ENCODE measurements at places on chromosomes 1 and 21.

DNA sequence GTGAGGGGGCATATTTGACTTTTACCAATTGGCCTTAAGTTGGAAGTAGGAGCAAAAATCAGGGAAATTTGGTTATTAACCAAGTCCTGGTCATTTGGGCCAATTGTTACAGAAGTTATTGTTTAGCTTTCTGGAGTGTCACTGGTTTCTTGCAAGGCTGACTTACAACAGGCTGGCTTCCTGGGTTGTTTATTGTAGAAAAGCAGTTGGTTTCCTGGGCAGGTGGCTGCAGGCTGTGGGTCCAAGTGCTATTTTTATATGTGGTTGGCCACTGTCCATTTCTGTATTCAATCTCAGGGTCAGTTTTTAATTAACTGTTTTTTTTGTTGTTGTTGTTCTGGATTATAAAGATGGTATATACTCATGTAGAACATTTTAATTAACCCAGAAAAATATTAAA is 174.1 kb downstream of the KCNJ6 start:
- no peak for DNase-seq

- no peak for DNase-seq
Measured at GRCh38 chr1:168714012-168714411, 15.0 kb downstream of the DPT start.

DNA sequence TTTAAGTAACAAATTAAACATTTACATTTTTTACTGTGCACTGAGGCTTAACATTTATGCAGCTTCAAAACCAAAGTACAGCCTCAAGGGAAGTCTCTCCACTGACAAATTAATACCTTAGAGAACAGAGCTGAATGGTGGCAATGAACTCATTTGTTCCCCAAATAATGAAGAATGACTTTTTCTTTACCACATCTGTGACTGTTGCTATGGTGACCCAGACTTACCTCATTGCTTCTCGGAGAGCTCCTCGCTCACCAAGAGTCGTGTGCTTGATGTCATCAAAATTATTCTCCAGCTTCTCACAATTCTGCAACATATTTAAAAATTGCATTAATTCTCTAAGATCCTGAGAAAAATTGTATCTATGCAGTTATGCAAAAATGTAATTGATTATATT is 92.9 kb downstream of the DPYD start:
- peak; percentile 46 for DNase-seq

GRCh38 chr1:99279525-99279924 is 15.2 kb downstream of the PLPPR4 start:
- DNase-seq = no peak

DNA sequence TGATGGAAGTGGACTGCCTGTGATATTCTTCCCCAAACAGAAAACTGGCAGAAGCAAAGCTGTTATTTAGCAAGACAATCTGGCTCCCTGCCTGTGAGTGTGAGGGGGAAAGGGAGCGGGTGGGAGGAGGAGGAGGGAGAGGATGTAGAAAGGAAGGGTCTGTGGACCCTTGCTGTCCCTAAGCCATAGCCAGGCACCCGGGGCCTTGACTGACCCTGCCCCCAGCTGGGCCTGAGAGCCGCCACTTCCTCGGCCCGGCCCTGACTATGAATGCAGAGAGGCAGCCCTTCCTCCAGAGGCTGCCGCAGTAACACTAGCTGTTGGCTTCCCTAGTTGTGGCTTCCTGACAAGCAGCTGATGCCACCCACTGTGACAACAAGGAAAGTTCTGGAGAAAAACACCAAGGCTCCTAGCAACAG is 13.9 kb downstream of the PLA2G2F start:
- DNase-seq = no peak

- no peak for DNase-seq
Measured at GRCh38 chr1:51058858-51059257, 43.2 kb upstream of the C1orf185 start.

GRCh38 chr1:162151900-162152829 is 82.7 kb downstream of the NOS1AP start:
- DNase-seq = peak; percentile 78

DNA sequence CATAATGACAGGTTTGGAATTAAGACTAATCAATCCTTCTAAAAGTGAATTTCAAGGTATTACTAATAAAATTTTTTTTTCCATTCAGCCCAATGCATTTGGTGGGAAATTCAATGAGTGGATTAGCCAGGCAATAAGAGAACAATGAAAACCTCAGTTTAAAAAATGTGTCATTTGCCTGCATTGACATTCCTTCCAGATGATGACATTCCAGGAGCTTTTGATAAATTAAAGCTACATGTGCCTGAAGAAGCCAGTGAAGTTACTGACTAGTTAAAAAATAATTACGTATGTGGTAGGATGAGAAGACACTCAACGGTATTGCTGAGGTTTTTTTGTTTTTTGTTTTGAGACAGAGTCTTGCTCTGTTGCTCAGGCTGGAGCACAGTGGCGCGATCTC is 37.9 kb upstream of the RC3H1 start:
- peak; percentile 59 for DNase-seq

DNA sequence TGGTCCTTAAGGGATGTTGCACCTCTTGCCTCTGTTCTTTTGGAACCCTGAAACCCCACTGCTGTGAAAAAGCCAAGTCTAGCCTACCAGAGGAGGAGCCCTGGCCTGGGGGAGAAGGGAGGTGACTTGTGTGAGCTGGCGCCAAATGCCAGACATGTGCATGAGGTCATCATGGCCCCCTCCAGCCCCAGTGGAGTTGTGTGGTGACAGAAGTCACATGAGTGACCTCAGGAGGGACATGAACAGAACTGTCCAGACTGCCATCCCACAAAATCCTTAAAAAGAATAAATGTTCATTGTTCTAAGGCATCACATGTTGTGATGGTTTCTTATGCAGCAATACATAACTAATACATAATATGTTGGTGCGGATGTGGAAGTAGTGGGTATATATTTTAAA is 10.8 kb downstream of the HHAT start:
- DNase-seq = no peak

- DNase-seq = peak; percentile 89
Measured at GRCh38 chr1:221392453-221392852, 349.4 kb downstream of the DUSP10 start.

GRCh38 chr1:157363660-157364140 is 188.6 kb downstream of the FCRL5 start:
- no peak for DNase-seq

Measured in astrocyte (in vitro differentiated cells and primary cell).